OCI-LY7 (cell line): ENCODE measurements at places on chromosomes 13 and 19. TPM values are rescaled to one million over a fixed set of nuclear protein-coding genes. Genes with fewer than 3 reads are reported as not detected.

Gene IRGC
- total RNA-seq = not detected in 2 replicates

Gene ANGPTL4
- not detected in 2 replicates for total RNA-seq

Gene FBL
- total RNA-seq = 365 and 376 TPM in 2 replicates

Gene SULT2A1
- total RNA-seq = not detected in 2 replicates

Gene PROZ
- not detected in 2 replicates for total RNA-seq

Gene IGLON5
- total RNA-seq = not detected in 2 replicates

Gene IL17D
- 0.51 and 0.65 TPM in 2 replicates for total RNA-seq

Gene NLRP4
- 3.6 and 4.0 TPM in 2 replicates for total RNA-seq

Gene RASIP1
- total RNA-seq = 0.31 and 0.36 TPM in 2 replicates

Gene CAMSAP3
- total RNA-seq = 1.9 and 2.8 TPM in 2 replicates

Gene KCNC3
- 21.7 and 23.4 TPM in 2 replicates for total RNA-seq

Gene MBD3L2
- not detected in 2 replicates for total RNA-seq

Gene GPR18
- 10.9 and 15.1 TPM in 2 replicates for total RNA-seq
